ENCODE measurements at places on chromosomes 4 and X.
A peak's percentile ranks its signal among the peaks of the same experiment; 100 is the strongest.

GRCh38 chrX:13778916-13779315 is 38.0 kb downstream of the GPM6B start:
- DNase-seq, result no peak

- DNase-seq, result peak; percentile 51
These were observed 105.3 kb downstream of the DTHD1 start for GRCh38 chr4:36386691-36387090.

DNA sequence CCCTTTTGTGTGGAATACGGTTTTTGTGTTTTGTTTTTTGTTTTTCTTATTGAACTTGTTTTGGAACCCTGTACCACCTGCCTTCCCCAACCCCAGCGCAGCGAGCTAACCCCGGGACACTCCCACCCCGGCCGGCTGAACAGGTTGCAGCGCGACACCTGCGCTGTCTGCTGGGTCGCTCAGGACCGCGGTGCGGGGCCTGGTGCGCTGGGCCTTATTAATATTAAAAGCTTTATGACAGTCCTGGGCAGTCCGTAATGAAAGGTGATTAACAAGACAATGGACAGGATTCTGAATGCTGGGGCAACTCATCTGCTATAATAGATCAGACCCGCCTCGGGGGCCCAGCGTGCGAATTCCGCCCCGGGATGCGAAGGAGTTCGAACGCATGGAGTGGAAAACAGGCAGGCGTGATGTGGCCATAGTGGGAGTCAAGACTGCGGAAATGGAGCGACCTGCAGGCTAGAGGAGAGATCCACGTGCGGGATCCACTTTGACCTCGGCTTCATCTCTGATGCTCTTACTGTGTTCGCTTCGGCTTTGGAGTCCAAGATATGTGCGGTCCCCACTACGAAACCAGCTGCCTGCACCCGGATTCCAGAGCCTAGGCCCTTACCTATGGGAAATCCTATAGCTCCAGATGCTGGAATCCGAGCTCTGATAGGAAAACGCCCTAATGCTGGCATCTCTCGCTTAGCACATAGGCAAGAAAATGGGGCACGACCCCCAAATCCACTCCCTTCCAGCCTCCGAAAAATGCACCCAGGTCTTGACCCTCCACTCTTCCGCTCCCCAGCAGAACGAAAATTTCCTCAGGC is 69.0 kb upstream of the TMEM33 start:
- DNase-seq, result no peak

GRCh38 chr4:174592985-174593335 is 70.7 kb upstream of the HPGD start:
- DNase-seq, result peak; percentile 85

GRCh38 chr4:135434936-135435335 is 1233.3 kb upstream of the PABPC4L start:
- DNase-seq, result peak; percentile 25

DNA sequence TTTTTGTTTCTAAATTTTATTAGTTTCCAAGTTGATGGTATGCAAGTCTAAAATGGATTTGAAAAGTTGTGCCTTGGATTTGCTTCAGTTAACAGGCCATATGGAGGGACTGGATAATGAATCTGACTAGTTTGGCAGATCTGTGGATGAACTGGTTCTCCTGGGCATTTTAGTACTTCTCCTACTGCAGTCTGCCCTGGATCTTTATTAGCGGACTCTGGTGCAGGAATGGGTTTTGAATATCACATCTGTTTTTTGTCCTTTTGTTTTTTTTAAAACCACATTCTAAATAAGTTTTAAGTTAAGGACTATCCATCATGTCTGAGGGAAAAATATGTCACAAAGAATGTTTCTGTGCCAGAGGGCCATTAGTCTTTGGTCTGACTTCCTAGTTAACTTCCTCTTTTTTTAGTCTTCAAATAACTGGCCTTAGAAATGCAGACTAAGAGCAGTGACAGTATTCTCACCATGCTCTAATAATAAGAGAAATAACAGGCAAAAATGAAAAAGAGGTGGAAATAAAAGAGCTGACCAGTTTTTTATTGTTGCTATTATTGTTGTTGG is 13.9 kb upstream of the DCK start:
- DNase-seq, result peak; percentile 76

DNA sequence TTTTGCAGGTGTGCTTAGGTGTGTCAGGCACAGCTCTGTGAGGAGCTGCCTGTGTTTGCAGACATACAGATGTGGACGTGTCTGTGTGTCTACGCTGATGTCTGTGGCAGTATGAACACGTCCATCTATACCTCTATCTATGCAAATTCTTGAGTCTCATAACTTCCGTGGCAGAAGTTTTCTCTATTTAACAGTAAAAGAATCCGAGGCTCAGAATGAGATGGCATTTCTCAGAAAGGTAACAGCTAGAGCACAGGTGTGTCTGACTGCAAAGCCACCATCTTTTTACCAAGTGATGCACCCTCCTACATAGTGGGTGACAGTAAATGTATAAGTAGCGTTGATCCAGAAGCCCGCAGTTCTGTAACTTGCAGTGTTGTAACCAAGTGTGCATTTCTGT is 39.9 kb upstream of the CYP4V2 start:
- no peak for DNase-seq

DNA sequence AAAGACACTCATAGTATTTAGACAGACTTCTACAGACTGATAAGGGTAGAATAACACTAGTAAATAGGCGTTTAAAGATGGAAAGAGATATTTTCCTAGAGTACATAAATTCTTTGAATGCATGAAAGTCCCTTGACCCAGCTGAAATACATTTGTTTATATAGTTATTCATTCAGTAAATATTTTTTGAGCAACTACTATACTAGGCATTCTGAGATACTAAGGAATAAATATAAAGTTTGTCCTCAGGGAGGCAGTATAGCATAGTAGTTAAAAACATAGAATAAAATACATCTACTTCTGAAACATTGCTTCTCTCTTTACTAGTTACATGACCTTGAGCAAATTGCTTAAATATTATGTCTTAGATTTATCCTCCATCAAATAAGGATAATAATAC is 27.4 kb downstream of the HMGN5 start:
- DNase-seq, result peak; percentile 58

DNA sequence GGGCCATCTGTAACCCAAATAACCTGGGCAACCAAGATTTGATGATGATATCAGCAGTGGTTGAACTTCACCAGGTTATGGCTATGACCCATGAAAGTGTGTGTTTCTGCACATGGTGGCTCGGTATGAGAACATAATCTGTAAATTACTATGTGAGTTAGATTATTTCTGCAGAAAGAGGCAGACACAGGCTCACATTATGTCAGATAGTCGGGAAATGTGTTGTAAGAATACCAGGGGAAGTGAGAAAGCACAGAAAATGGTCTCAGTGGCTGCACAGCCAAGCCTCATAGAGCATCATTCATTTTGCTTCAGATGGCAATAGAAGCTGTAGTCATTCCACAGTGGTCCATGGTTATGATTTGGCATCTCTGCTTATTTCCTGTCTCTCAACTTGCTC is 63.0 kb upstream of the RBPJ start:
- no peak for DNase-seq

Data from OCI-M1 (cell line).